Stimulated activated CD4-positive, alpha-beta T cell treated with anti-CD3 and anti-CD28 coated beads, TNF-alpha, amount 100 ng/mL, for 1 hour (primary cell): ENCODE measurements at places on chromosomes 11 and 22.

DNA sequence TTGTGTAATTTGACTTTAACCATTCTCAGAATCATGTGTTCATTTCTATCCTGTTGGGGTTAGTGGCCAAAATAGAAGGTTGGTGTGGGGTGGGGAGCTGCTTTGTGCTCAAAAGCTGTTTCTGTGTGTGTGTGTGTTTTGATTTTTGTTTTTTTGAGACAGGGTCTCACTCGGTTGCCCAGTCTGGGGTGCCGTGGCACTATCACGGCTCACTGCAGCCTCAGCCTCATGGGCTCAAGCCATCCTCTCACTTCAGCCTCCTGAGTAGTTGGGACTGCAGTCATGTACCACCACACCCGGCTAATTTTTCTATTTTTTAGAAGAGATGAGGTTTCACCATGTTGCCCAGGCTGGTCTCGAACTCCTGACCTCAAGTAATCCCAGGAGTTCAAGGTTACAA is 18.1 kb upstream of the AIFM3 start:
- no peak for DNase-seq

DNA sequence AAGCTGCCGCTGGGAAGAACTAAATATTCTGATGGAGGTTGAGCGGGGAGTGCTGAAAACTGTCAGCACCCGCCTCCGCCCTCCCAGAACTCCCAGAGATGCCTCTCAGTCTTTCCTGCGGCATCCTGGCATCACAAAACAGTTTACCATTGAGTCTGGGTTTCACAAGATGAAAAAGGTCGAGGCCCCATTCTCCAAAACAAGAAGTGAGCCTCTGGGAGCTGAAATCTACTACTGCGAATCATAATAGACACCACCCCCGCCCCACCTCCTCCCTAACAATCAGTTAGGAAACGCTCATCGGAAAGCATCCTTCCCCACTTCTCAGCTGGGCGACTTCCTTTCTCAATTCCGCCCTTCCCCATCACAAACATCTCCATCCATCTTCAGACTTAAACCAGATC is 1.0 kb downstream of the SUN2 start:
- no peak for DNase-seq

DNA sequence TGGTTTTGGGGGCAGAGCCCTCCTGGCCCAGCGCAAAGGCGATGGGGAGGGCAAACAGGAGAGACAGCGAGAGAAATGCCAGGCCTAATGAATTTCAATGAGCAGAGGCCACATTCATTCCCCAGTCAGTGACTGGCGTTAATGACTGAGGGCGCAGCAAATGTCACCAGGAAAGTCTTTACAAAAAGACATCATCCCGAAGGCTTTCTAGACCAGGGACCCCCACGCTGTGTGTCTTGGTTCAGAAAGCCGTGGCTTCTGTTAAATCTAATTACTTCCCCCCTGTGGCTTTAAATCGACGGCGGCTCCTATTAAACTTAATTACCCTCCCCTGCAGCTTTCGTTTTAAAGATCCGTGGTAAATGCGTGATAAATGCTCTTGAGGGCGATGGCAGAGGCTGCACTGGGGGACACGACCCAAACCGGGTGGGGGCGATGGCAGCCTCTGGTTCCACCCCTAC is 1.6 kb upstream of the FGF19 start:
- DNase-seq: no peak

DNA sequence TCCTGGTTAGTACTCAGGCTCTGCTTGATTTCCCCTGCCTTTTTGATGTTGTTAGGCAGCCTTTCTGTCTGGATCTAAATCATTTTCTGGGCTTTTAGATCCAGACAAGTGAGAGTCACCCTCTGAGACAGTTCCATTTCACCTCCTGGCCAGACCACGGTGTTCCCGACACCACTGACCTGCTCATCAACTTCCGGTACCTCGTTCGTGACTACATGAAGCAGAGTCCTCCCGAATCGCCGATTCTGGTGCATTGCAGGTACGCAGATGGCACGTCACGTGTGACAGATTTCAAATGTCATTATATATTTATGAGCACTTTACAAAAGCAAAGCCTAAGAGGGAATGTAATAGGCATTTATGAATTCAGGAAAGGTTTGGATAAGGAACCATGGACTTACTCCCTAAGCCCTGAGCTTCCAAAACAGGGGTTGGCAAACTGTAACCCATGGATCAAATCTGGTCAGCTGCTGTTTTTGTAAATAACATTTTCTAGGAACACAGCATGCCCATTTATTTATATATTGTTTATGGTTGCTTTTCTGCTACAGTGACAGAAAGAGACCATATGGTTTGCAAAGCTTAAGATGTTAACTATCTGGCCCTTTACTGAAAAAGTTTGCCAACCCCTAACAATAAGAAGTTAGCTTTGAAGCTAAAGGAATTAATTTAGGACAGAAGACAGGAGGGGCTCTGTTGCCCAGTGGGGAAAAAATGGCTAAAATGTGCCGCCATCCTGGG is 53.1 kb upstream of the OR4B1 start:
- DNase-seq: no peak

GRCh38 chr11:76348348-76348747 is 32.6 kb downstream of the THAP12 start:
- DNase-seq: no peak

- no peak for DNase-seq
Measured at GRCh38 chr11:9379041-9379440, 5.4 kb upstream of the IPO7 start.

DNA sequence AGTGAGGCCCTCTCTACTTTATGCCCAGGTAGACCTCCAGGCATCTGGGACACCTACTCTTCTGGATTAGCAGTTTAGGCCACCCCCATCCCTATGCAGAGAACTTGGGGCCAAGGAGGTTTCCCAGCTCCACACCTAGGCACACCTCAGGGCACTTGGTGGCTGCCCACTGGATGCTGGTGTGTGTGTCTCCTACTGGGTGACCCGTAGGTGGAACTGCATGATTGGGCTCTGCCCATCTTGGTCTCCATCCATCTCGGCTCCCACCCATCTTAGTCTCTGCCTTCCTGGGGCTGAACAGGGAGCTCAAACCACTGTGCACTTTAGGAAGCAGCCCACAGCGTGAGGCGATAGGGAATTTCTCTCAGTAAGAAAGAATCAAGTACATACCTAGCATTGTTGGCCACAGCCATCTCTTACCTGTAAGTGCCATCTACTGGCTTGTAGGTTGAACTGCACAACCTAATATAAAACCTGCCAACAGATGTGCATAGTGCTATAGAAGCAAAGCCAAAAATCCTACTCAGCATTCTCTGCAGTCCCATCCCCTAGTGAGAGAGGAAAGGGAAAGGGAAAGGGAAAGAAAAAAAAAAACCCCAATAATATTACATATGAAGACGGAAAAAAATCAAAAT is 61.6 kb upstream of the PTPN5 start:
- no peak for DNase-seq

- DNase-seq: no peak
Measured at GRCh38 chr11:72244060-72244360, at the start of gene PHOX2A. Gene PHOX2A, minus strand, starts transcription at chr11:72244176. Its CDS starts 172 bp downstream, at chr11:72244004.

DNA sequence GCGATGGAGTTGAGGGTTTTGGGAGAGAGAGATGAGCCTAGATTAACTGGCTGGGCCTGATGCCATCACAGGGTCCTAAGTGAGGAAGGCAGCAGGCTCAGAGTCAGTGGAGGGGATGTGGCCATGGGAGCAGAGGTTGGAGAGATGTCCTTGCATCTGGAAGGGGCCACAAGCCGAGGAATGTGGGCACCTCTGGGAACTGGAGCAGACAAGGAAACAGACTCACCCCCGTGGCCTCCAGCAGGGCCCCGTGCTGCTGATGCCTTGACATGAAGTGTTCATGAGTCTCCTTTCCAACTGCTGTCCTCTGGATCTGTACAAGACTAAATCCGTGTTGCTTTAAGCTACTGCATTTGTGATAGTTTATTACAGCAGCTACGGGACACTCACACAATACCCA is 49.2 kb downstream of the SHISAL1 start:
- DNase-seq: no peak

DNA sequence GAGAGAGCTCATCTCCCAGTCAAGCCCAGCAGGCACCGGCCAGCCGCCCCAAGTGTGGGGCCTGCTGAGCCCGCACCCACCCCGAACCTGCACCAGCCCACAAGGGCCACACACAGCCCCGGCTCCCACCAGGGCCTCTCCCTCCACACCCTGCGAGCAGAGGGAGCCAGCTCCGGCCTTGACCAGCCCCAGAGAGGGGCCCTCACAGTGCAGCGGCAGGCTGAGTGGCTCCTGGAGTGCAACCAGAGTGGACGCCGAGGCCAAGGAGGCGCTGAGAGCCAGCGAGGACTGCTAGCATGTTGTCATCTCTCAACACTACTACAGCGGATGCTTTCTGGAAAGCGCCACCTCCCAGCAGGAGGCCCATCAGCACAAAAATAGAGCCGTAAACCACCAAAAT is 10.9 kb downstream of the DEFB108B start:
- no peak for DNase-seq

DNA sequence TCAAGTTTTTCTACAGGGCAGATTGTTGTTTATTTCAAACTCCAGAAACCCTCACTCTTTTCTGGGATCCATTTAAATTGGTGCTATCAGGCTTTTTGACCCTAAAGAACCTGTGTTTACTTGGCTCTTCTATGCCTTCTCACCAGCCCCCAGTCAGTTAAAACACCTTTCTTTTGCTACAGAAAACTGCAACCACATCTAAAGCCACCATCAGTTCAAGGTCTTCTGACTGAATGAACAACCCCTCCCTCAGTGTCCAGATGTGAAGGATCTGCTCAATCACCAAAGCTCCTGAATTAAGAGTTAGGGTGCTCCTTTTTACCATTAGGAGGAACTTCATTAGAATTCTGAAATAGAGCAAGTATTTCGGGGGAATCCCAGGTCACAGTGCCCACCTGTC is 7.0 kb upstream of the GLYATL1B start:
- DNase-seq: no peak

DNA sequence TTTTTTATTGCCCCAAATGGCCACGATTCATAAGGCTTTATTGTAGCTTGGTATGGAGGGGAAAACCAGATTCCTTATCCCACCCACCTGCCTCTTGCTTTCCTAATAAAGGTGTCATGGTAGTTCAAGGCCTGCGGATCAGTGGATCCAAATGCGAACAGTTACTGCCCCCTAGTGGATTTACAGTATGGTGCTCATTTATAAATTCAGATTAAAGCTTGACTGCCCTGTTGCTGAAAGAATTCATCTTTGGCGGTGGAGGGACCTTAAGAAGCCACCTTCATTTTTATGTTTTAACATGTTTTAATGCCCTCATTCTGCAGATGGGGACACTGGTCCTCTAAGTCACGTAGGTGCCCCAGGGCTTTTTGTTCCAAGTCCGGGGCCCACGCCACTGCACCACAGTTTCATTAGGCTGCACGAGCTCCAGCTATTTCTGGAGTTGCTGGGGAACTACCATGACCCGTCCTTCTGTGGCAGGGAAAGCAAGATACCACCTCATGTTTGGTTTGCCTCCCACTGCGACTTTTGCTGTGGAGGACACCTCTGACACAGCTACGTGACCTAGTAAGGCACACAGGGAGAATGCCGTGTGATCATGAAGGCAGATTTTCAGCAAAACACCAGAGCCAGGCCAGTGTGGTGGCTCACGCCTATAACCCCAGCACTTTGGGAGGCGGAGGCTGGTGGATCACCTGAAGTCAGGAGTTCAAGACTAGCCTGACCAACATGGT is 15.6 kb upstream of the INCENP start:
- DNase-seq: no peak

- no peak for DNase-seq
Measured at GRCh38 chr22:29883775-29884097, 762 bp downstream of the MTMR3 start.

DNA sequence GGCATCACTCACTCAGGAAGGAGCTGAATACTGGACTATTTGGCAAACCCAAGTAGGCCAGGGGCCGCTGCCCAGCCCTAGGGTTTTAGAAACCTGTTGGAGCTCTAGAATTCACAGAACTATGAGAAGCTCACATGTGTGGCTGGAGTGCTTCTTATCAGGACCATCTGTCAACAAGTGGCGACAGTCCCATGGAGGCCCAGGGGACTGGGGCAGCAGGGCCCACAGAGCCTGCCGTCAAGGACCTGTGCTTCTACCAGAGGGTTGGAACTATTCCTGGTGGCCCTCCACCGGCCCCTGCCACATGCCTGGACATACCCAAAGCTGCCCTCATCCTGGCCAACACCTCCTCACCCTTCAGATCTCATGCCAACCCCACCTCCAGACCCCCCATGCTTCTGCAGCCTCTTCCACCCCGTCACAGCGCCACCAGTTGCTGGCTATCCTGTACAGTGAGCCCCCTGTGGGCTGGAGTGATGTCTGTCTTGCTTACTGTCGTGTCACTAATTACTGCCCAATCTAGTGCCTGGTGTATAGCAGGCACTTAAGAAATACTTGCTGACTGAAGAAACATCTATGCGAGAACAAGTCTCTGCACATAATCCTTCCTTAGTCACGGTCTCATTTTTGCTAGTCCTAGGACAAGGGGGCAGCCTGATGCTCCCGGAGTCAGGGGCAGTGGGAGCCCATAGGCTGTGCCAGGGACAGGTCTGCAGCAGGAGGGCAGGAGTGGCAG is 27.2 kb upstream of the RASL10A start:
- DNase-seq: no peak

- no peak for DNase-seq
Measured at GRCh38 chr11:134017511-134018430, 51.1 kb upstream of the JAM3 start.

- no peak for DNase-seq
Measured at GRCh38 chr22:21051831-21052400, 6.2 kb downstream of the LRRC74B start.

DNA sequence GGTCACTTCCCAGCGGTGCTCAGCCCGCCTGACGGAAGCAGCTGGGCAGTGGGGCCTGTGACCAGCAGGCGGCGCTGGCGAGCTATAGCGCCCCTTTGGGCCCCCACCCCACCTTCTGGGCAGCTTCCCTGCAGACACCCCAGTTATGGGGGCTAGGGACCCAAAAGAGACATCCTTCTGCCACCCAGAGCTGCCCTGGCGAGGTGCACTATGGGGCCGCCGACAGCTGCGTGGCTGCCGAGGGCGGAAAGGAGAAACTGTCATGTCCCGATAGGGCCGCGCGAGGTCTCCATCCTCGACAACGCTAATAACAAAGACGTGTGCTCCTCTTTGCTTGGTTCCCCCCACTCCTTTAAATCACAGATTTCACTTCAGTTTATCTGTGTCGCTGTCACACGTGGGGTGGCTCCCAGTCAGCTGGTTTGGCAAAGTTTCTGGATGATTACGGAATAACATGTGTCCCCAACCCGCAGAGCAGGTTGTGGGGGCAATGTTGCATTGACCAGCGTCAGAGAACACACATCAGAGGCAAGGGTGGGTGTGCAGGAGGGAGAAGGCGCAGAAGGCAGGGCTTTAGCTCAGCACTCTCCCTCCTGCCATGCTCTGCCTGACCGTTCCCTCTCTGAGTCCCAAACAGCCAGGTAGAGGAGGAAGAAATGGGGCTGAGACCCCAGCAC is 673 bp upstream of the MYO7A start:
- peak; percentile 52 for DNase-seq

GRCh38 chr11:4482445-4482844 is at the start of gene OR52K1:
Gene OR52K1, plus strand, starts transcription at chr11:4482646. Its CDS starts 6,255 bp downstream, at chr11:4488901.
- DNase-seq: no peak
